ENCODE measurements at places on chromosomes 6 and 20. TPM values are rescaled to one million over a fixed set of nuclear protein-coding genes. Genes with fewer than 3 reads are reported as not detected.

CST2 gene
- total RNA-seq: not detected

OVOL2 gene
- total RNA-seq: not detected

AGPAT4 gene
- 4.0 TPM for total RNA-seq

FOXO3 gene
- total RNA-seq: 41.8 TPM

HMGN4 gene
- 32.6 TPM for total RNA-seq

DSP gene
- total RNA-seq: 1.8 TPM

ENPP5 gene
- total RNA-seq: 0.08 TPM

MLIP gene
- not detected for total RNA-seq

C6orf58 gene
- total RNA-seq: not detected

BPIFA1 gene
- total RNA-seq: not detected

ENPP1 gene
- 1.5 TPM for total RNA-seq

PANK2 gene
- 36.5 TPM for total RNA-seq

OSTM1 gene
- total RNA-seq: 13.1 TPM

MMS22L gene
- 7.8 TPM for total RNA-seq

NR2E1 gene
- total RNA-seq: not detected

SDCBP2 gene
- 1.8 TPM for total RNA-seq

FRS3 gene
- 1.1 TPM for total RNA-seq

FAM83B gene
- not detected for total RNA-seq

RPP40 gene
- total RNA-seq: 7.7 TPM

GPR63 gene
- 0.08 TPM for total RNA-seq

GPX6 gene
- not detected for total RNA-seq

BTNL2 gene
- 0.12 TPM for total RNA-seq

HRH3 gene
- not detected for total RNA-seq

TOMM34 gene
- total RNA-seq: 18.4 TPM

ILRUN gene
- 31.9 TPM for total RNA-seq

IPCEF1 gene
- total RNA-seq: not detected

FOXS1 gene
- total RNA-seq: 0.35 TPM

SPATS1 gene
- not detected for total RNA-seq

MAN1A1 gene
- total RNA-seq: 29.9 TPM

OOEP gene
- total RNA-seq: not detected

BPIFB2 gene
- total RNA-seq: not detected

FOXA2 gene
- not detected for total RNA-seq

DNMT3B gene
- 2.0 TPM for total RNA-seq

CDH26 gene
- 0.23 TPM for total RNA-seq

DCDC2 gene
- total RNA-seq: not detected

SRMS gene
- not detected for total RNA-seq

C20orf204 gene
- 0.23 TPM for total RNA-seq

FAM8A1 gene
- 8.8 TPM for total RNA-seq

AKAP12 gene
- 65.8 TPM for total RNA-seq

RAB44 gene
- total RNA-seq: not detected

THEMIS gene
- not detected for total RNA-seq

CNR1 gene
- not detected for total RNA-seq

XKR7 gene
- total RNA-seq: not detected

GRM1 gene
- total RNA-seq: under 0.01 TPM

COL11A2 gene
- total RNA-seq: 0.08 TPM

STK4 gene
- total RNA-seq: 19.0 TPM

TRIM15 gene
- not detected for total RNA-seq

RAET1E gene
- total RNA-seq: 0.47 TPM

AHCY gene
- total RNA-seq: 157 TPM

BANF2 gene
- total RNA-seq: not detected

MYT1 gene
- not detected for total RNA-seq

All from smooth muscle cell of the coronary artery (primary cell).